ENCODE measurements at places on chromosomes 2 and 18.

DNA sequence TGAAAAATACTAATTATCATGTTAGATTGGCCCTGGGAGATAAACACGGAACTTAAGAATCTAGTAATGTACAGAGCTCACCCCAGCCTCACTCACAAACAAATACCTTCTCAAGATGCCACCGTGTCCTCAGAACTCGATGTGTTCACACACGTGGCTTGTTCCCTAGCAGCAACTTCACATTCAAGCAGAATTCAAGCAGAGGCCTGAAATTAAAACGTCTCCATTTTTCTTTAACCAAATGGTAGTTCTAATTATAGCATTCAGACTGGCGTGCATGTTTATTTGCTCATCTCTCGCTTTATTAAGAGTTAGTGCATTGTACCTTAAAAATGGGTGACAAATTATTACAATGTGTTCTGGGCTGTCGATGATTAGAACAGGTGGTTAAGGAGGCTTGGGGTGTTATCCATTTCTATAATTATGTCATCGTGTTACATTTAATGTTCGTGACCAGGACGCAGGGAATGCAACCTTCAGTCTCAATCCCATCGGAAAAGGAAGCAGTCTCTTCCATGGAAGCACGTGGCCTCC, 57.3 kb upstream of the SLC66A3 start:
- no peak for DNase-seq

DNA sequence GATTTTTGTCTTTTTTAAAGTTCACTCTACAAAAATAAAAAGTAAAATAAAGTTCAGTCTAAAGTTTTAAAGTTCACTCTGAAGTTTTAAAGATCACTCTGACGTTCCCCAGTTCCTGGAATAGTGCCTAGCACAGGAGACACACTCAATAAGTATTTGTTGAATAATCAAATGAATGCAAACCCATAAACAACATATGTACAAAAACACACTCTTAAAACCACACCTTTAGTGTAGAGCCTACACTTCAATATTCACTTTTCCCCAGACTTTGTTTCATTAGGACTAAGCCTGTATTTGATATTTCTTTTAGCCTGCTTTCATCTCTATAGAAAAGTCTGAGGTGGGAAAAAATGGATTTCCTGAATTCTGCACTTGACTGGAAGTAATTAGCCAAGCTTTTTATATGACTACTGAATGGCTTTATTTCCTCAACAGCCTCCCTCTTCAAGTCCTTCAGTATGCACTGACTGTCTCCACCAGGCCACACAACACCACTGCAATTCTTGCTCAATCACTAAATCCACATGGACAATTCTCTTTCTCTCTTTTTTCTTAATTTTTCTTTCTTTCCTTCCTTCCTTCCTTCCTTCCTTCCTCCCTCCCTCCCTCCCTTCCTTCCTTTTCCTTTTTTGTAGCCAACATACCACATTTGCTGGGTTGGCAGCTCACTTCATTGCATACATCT, 104.6 kb downstream of the SS18 start:
- DNase-seq, result no peak

DNA sequence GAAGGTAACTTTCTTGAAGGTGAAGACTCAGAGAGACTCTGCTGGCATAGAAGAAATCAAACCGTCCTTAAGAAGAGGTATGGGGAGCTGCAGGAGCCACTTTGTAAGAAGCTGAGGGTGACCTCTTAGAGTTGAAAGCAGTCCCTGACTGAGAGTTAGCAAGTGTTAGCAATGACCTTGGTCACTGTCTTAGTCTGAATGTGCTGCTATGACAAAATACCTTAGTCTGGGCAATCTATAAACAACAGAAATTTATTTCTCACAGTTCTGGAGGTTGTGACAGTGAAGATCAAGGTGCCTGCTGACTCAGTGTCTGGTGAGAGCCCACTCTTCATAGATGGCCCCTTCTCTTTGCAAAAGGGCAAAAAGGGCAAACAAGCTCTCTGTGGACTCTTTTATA, 35.7 kb upstream of the ACTR3 start:
- no peak for DNase-seq

DNA sequence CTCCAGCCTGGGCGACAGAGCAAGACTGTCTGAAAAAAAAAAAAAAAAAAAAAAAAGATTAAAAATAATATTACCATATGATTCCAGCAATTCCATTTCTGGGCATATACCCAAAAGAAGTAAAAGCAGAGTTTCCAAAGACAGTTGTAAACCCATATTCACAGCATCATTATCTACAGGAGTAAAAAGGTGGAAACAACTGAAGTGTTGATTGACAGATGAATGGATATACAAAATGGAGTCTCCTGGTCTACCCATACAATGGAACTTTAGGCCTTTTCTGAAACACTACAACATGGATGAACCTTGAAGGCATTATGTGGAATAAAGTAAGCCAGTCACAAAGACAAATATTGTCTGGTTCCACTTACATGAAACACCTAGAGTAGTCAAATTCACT, 5.7 kb downstream of the RNU4ATAC start:
- no peak for DNase-seq

DNA sequence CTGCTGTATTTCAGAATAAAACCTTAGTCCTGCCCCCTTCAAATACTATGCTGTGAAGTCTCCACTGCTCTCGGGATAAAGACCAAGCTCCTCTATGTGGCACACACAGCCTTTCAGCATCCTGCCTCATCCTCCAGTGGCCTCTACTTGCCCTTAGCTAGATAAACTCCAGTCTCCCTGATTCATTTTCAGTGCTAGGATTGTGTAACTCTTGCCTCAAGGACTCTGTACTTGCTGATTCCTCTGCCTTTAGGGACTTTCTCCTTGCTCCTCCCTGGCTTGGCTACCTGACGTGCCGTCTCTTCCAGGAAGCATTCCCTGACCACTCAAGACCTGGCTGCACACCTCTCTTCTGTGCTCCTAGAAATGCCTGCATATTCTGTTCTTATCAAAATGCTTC, 416.7 kb downstream of the MTX2 start:
- no peak for DNase-seq

GRCh38 chr2:3789256-3789655, 85.9 kb downstream of the DCDC2C start:
- no peak for DNase-seq

- DNase-seq, result peak; percentile 82
Measured at GRCh38 chr2:25165992-25166875, 2.1 kb downstream of the POMC start.

- DNase-seq, result no peak
Measured at GRCh38 chr2:173451118-173451517, 96.4 kb downstream of the CDCA7 start.

DNA sequence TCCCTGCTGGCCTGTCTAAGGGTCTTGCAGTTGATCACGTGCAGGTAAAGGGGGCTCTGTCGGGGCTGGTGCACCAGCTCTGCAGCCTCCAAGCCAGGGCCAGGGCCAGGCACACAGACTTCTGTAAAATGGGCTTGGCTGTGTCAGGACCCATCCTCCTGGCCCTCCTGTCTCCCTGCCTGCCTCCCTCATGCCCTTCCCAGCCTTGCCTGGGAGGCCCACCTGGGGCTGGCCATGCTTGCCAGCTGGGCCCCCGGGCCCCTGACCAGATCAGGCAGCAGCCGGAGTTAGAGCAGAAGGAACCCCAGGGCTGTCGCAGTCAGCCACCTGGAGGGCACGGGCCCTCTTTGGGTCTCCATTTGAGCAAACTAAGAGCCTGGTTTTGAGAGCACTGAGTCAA, 2.0 kb downstream of the SLC66A3 start:
- DNase-seq, result no peak

DNA sequence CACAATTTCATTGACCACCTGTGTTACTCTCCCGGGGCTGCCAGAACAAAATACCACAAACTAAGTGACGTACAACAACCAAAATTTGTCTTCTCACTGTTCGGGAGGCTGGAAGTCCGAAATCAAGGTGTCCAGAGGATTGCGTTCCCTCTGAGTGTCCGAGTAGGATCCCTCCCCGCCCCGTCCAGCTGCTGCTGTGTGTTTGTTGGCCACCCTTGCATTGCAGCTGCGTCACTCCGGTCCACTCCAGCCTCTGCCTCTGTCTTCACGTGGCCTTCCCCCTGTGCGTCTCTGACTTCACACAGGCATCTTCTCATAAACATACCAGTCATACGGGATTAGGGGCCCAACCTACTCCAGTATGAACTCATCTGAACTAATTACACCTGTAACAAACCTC, 251.8 kb upstream of the SMIM21 start:
- DNase-seq, result no peak

DNA sequence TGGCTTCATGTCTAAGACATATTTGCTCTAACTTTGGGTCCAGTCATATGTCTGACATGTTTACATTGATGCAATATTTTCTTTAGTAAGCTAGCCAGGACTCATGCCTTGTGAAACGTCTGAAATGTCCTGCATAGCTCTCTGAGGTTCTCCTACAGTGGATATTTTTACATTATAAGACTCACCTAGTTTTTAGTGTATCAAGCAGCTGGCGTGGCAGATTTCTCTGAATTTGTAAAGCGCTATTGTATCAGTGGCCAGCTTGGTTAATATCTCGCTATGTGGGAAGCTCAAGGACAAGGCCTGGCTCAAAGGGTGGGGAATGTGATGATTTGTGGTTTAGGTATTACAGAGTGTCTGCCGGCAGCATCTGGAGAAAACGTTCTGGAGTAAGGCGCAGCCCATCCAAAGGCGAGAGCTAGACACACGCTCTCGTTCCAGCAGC, 164.3 kb downstream of the LTBP1 start:
- DNase-seq, result no peak

DNA sequence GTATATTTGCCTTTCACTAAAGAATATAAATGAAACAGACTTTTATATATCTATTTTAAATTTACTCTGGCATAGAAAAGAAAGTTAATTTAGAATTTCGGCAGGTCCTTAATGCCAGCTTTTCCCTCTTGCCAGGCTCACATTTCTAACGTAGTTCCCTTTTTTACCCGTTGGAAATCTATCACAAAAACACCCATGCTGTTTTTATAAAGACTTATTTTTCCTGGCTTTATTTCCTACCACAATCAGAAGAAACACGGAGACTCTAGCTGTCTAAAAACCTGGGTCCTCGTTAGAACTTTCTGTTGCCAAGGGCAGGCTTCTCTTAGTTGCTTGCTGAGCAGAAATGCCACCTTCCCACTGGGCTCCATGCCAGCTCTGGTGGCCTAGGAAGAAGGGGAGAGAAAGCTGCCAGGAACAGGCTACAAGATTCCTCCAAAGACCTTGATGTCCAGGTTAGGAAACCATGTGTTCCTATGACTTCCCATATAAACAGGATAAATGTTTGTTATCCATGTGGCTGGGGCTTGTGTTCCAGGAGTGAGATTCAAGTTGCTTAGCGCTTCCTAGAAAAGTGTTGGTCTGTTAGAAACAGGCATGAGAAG, 17.8 kb upstream of the TMEM18 start:
- DNase-seq, result no peak

DNA sequence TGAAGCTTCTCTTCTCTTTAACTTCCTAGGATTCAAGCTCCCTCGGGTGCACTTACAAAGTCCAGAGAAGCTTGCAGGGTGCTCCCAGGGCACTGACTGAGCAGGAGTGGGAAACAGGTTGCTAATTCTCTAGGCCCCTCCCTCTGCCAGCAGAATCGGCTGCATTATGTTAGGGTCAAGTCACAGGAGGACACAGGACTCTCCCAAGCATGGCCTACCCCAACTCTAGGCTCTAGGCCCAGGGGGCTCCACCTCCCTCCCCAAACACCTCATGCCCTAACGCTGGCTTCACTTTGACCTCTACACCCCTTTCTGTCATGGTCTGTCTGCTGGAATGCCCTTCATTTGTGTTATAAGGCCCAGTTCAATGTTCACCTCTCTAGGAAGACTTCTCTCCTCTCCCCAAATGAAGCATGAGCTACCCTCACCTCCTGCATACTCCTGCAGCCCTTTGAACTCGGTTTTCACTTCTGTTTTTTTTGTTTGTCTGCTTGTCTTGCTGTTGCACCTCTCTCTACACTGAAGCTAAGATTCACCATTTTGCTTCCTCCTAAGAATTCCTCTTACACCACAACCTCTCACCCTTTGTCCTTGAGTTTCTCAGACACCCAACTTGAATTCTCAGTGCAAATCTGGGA, 521.8 kb upstream of the ID2 start:
- DNase-seq, result no peak

- DNase-seq, result no peak
Measured at GRCh38 chr2:118671701-118672454, 175.6 kb downstream of the EN1 start.

DNA sequence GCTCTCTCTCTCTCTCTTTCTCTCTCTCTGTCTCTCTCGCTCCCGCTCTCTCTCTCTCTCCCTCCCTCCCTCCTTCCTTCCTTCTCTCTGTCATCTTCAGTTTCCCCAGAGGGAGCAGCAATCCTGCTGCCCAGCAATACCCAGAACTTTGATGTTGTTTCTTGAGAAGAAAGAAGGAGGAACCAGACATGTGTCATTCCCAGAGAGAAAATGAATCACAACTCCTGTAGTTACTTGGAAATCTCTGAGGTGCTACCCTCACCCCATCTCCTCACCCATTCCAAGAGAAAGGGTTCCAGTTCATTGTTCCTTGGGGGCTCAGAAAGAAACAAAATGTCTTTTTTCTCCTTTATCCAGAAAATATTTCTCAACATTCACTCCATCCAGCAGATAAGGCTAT, 449.1 kb downstream of the TNS1 start:
- no peak for DNase-seq

DNA sequence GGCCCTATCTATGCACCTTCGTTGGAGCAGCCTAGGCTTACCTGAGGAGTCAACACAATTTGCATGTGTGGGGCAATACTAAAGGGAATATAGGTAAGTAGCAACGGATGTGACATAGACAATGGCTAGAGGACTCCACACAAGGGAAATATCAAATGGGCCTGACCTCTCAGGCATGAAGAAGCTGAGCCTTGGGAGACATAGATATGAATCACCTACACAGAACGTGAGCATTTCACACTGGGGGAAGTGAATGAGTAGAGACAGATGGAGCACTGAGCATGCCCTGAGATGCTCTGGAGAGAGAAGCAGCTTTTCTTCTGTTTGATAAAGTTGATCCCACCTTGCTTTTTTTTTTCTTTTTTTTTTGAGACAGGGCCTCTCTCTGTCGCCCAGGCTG, 97.9 kb downstream of the ATL2 start:
- DNase-seq, result no peak

- DNase-seq, result peak; percentile 67
Measured at GRCh38 chr18:77099485-77100370, 32.9 kb downstream of the MBP start.

DNA sequence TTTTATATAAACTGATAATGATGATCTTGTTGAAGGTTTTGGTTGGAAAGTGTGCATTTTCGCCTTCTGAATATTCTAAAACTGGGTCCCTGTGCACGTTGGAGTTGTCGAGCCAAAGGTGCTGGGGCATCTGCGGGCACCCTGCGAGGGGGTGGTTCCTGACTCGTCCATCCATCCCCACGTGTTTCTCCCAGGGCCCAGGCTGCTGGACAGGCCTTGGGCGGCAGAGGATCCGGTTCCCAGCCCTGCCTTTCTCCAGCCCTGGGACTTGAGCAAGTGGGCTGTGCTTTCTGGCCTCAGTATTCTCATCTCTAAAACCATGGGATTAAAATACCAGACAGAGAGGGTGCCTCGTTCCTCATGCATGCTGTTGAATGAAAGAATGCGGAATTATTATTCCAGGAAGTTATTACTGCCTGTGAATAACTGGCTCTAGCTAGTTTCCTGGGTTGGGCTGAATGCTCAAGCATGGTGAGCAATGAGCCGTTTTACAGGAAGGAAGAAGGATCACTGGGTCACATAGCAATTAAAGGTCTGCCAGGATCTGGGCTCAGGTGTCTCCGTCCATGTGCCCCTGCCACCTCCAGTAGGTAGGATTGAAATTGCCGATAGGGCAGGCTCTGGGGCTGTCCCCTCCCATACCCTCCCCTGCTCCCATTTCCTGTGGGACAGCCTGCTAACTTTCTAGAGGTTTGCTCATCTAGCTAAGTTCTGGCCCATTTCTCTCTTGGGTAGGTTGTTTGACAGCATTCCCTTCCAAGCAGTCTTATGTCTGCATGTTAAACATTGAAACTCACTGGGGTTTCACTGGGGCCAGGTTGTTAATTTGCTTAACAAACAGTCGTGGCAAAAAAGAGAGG, 77.2 kb upstream of the HS6ST1 start:
- no peak for DNase-seq

Data from germinal center (tissue), 1 donor.